ENCODE measurements at places on chromosomes 5 and 9.

DNA sequence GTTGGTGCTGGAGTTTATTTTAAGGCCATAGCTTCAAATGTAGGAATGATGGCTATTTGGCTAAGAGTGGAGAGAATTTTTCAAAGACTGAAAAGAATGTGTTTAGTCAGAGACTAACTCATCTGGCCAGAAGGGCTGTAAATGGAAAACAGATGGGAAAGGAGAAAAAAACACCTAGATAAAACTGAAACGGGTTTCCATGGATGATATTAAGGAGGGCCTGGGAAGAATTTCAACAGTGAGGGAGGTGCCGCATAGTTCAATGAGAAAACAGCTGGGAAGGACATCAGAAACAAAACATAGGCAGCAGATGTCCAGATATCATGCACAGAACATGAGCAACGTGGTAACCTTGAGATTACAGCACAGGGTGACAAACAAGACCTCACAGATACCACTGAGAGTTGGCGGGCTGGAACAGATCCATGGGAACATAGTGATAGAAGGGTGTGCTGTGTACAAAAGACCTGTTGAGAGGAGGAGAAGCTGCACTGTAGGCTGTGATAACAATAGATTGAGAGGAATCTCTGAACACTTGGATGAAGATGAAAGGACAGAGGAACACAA lies 31.2 kb upstream of the RAD23B start:
- H3K27me3 ChIP-seq = no peaks in the 10 kb centered on the region
- peak; percentile 76 for DNase-seq
- H3K4me3 ChIP-seq = no peak overlapping the region
- no peaks in the 10 kb centered on the region for H3K36me3 ChIP-seq
- H3K4me1 ChIP-seq = peaks cover 13% of the 10 kb centered on the region
- peak overlapping the region; percentile 77 for H3K27ac ChIP-seq

DNA sequence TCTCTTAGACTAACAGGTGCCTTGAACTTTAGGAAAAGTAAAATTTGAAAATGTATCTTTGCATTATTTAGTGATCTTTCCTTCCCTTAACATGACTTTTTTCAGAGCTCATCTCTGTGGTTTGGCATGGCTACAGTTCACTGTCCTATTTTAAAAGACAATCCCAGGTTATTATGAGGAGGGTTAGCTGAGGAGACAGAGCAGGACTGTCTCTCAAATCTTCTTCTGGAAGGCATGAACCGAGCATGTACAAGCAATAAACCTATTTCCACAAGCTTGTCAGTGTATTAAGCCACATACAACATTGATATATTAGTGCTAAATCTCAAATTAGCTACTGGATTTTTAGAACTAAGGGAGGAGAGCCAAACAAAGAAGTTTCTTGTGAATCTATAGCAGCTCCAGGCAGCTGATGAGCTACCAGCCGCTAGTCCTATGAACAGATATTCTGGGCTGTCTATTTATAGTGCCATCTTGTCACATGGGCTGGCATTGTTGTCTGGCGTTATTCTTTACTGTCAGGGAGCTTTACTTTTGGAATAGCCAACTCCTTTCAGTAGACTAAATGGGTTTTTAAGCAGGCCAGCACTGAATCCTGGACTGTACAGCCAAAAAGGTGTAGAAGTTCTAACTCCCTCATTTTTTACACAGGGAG lies 171.2 kb upstream of the ACTBL2 start:
- no peaks in the 10 kb centered on the region for H3K4me1 ChIP-seq
- DNase-seq = no peak
- no peak overlapping the region for H3K27ac ChIP-seq
- no peaks in the 10 kb centered on the region for H3K36me3 ChIP-seq

DNA sequence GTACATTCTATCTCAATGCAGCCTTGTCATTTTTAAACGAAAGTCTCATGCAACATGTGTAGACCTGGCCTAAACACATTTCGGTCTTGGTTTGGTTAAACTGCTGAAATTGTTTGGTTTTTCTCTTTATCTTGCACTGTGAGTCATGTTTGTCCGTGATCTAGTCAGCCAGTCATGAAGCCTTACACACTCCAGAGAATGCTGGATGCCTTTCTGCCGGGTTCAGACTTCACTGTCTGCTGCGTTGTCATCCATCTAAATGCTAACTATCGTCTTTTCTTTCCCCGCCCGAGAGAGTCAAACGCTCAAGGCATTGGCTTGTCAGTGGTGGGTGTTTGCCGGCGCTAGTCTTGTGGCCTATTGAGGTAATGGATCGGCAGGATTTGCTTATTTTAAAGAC lies 1194.6 kb upstream of the WWC1 start:
- no peak overlapping the region for H3K27ac ChIP-seq
- no peaks in the 10 kb centered on the region for H3K4me1 ChIP-seq
- H3K27me3 ChIP-seq = no peaks in the 10 kb centered on the region
- H3K4me3 ChIP-seq = no peak overlapping the region
- H3K36me3 ChIP-seq = no peaks in the 10 kb centered on the region

DNA sequence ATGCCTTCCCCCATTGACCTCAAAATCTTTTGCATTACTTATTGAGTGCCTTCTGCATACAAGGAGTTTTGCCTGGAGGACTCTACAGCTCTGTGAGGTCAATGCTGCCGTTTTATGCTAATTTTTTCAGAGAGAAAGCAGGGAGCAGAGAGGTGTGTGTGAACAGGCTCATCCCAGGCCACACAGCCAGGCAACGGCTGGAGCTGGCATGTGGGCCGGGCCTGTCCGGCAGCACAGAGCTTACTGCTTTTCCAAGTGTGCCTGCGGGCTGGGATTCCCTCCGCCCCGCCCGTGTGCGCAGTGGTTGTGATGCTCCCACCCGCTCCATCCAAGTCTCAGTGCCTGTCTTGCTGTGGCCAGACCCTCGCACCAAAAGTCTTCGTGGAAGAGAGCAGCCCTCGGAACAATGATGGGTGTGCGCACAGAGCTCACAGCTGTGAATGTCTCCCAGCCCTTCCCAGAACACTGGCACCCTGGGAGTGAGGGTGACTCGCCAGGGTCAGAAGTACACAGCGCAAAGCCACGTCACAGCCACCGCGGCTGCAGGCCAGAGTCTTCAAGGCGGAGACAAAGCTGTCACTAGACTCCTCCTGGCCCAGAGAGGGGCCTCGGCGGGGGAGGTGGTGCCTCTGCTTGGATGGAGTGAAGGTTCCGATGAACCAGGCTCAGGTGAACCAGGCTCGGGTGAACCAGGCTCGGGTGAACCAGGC lies 82.8 kb downstream of the COL5A1 start:
- no peak overlapping the region for H3K4me3 ChIP-seq
- H3K36me3 ChIP-seq = peaks cover 17% of the 10 kb centered on the region
- peak; percentile 63 for DNase-seq
- H3K4me1 ChIP-seq = peaks cover 4% of the 10 kb centered on the region

GRCh38 chr9:109252291-109252690 lies 68.6 kb downstream of the EPB41L4B start:
- no peak overlapping the region for H3K4me3 ChIP-seq
- H3K27me3 ChIP-seq = no peaks in the 10 kb centered on the region
- no peak overlapping the region for H3K27ac ChIP-seq
- peaks cover 7% of the 10 kb centered on the region for H3K4me1 ChIP-seq
- no peaks in the 10 kb centered on the region for H3K36me3 ChIP-seq

DNA sequence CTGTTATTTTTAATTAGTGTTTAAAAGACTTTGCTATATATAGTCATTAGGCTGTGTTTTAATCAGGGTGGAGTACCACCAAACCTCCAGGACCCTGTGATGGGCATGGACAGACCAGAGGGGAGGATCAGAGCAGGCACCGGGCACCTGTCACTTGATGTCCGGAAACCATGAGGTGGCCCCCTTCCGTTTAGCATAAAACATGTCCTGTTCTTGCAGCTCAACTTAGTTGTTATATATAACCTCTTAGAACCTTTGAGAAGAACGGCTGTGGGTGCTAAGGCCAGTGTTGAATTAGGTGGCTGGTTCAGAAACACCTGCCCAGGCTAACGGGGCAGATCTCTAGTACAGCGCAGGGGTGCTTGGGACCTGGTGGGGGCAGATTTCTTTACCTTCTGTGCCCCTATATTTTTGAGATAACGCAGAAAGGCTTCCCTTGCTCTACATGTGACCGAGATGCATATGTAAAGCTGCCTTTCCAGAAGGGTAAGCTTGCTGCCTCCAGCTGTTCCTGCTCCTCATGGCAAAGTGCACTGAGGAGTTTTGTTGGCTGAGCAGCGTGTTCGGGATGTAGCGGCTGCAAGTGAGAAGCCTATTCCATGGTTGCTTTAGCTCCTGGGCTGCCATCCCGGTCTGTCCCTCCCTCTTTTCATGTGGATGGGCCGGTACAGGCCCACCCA lies 255.5 kb downstream of the FANCC start:
- peaks cover 14% of the 10 kb centered on the region for H3K36me3 ChIP-seq
- no peak overlapping the region for H3K4me3 ChIP-seq
- no peak for DNase-seq
- H3K27ac ChIP-seq = no peak overlapping the region
- peaks cover 31% of the 10 kb centered on the region for H3K4me1 ChIP-seq

- no peak overlapping the region for H3K4me3 ChIP-seq
- H3K27ac ChIP-seq = peak overlapping the region; percentile 77
- no peaks in the 10 kb centered on the region for H3K36me3 ChIP-seq
- H3K4me1 ChIP-seq = peaks cover 34% of the 10 kb centered on the region
Measured at GRCh38 chr5:78597974-78598371, 50.6 kb downstream of the LHFPL2 start.

- no peaks in the 10 kb centered on the region for H3K4me1 ChIP-seq
- H3K36me3 ChIP-seq = no peaks in the 10 kb centered on the region
- no peaks in the 10 kb centered on the region for H3K27me3 ChIP-seq
- H3K27ac ChIP-seq = no peak overlapping the region
- H3K4me3 ChIP-seq = no peak overlapping the region
- no peak for DNase-seq
Measured at GRCh38 chr5:67246546-67247268, 50.1 kb upstream of the CD180 start.

DNA sequence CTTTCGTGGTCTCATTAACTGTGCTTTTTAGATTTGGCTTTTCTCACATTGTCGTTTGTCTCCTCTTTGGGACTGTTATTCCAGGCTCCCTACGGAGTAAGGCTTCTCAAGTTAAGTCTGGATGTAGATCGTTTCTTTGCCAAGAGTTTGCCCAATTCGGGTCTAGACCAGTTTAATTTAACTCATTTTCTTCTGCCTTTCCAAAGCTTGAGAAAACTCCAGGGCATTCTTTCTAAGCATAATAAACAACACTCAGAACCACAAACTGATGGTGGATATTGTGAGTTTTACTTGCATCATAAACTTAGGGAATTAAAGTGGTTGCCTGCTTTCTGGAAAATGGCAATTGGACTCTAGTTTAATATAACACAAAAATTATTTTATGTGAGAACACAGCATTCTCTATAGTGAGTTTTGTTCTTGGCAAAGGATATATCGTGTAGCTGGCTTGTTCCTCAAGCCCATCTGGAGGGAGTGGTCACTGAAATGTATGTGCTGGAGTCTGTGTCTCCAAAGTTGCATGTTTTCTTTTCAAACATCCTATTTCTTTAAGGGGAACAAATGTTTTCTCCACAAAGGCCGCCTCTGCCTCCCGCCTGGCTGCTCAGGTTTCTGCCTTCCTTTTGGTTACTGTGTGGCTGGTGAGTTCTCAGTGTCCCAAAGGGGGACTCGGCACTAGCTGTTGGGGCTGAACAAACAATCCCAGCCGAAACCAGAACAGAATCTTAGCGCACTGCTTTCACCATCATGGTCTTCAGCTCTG lies 211.3 kb upstream of the FBN2 start:
- H3K4me3 ChIP-seq = no peak overlapping the region
- no peak for DNase-seq
- H3K27ac ChIP-seq = no peak overlapping the region
- no peaks in the 10 kb centered on the region for H3K27me3 ChIP-seq
- H3K36me3 ChIP-seq = no peaks in the 10 kb centered on the region

DNA sequence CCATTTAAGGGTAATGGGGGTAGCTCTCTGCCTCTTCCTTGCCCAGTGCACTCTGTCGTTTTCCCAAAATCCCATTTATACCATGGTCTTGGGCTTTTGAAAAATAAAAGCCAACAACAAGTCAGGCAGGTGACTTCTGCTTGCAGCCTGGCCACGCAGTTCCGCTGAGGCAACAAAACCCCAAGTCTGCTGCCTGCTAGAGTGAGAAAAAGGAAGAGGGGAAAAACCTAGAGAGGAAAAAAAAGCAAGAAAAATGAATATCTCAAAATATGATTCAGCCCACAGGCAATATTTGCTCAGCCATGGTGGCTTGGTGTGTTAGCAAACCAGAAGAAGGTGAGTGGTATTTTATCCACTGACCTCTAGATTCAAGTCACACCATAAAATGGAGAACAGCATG lies 148.2 kb upstream of the FSTL4 start:
- H3K4me3 ChIP-seq = no peak overlapping the region
- H3K4me1 ChIP-seq = no peaks in the 10 kb centered on the region
- no peak overlapping the region for H3K27ac ChIP-seq
- H3K36me3 ChIP-seq = no peaks in the 10 kb centered on the region
- DNase-seq = no peak

DNA sequence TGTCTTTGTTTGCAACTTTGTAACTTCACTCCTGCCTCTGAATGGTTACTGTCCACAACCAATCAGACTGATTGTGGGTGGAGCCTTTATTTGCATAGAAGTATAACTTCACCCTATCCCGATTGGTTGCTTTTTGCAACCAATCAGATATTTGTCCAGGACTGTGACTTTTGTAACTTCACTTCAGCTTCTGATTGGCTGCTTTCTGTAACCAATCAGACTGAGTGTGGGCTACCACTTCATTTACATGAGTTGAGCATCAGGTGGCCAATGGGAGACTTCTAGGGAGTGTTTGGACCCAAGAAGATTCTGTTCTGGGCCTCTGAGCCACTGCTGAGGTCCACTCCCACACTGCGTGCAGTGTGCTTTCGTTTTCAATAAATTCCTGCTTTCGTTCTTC lies 1810.7 kb upstream of the CDH6 start:
- H3K4me1 ChIP-seq = no peaks in the 10 kb centered on the region
- no peak for DNase-seq
- no peaks in the 10 kb centered on the region for H3K36me3 ChIP-seq
- no peak overlapping the region for H3K4me3 ChIP-seq
- H3K27ac ChIP-seq = no peak overlapping the region
- H3K27me3 ChIP-seq = no peaks in the 10 kb centered on the region

DNA sequence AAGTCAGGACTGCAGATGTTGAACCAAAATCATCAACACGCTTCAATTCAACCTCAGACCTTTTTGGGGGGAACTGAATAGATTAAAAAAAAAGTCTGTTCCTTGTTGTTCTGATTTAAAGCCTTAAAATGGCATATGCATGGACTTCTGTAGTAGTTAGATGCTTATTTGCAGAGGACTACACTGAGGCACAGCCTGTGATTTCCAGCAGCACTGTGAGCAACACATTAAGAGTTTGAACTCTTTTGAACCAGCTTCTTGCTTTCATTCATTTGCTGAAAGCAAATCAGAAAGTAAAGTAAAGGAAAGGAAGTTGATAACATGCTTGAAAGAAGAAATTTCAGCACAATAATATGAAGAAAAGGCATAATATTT lies 60.7 kb upstream of the DMAC1 start:
- H3K27me3 ChIP-seq = no peaks in the 10 kb centered on the region
- H3K36me3 ChIP-seq = no peaks in the 10 kb centered on the region
- H3K4me3 ChIP-seq = no peak overlapping the region
- H3K4me1 ChIP-seq = no peaks in the 10 kb centered on the region
- DNase-seq = no peak
